T-helper 2 cell (primary cell): ENCODE measurements at places on chromosomes 4 and X.

- no peak for DNase-seq
These were observed 7.7 kb downstream of the AMMECR1 start for GRCh38 chrX:110310000-110310790.

- DNase-seq, result no peak
These were observed 1685.9 kb upstream of the TENM3 start for GRCh38 chr4:180557348-180557747.

DNA sequence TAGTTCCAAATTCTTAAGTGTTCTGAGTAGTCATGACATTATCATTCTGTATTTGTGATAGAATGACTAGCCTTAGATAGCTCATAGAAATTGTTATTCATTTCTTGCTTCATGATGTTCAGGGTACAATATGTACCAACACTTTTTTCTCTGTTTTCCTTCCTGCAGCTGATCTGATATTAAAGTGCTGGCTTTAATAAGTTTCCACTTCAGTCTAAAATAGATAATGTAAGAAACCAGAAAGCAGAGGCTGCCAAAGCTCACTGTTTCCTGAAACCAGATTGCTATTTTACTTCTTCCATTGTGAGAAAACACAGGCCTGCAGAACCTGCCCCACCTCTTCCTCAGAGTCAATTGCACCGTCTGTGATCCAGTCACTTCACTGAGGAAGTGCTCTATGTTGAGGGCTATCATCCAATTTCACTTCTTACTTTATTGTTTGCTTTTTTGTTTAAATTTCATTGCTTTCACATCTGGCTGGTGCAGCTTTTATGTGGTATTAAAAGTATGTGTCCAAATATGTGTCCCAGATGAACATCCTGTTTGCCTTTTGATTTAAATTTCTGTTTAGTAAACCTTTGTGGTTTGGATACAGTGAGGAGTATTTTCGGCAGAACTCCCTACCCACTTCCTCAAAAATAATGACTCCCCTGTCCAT, 652.1 kb downstream of the ANKRD50 start:
- no peak for DNase-seq

DNA sequence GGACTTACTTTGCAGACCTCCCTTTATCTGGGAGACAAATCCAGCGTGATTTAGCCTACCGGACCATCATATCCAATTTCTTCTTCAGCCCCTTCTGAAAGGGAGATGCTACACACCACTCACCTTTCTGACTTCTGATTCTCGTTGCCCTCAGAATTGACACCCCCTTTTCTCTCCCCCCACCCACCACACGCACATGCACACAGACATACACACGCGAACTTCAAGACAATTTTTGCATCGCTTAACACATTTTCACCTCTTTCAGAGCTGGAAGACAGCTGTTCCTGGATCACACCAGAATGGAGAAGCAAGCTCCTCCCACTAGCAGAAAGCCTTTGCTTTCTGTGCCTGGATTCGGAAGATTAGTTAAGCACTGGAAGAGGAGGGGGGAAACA, 1.0 kb upstream of the SNCA start:
- no peak for DNase-seq

- DNase-seq, result no peak
These were observed 310.0 kb upstream of the AADAT start for GRCh38 chr4:170399581-170400293.

GRCh38 chr4:76546327-76546726, 111.3 kb downstream of the SHROOM3 start:
- DNase-seq, result no peak
